ENCODE measurements at places on chromosomes 16 and 17. TPM values are rescaled to one million over a fixed set of nuclear protein-coding genes. Genes with fewer than 3 reads are reported as not detected.
A peak's percentile ranks its signal among the peaks of the same experiment; 100 is the strongest.

DNA sequence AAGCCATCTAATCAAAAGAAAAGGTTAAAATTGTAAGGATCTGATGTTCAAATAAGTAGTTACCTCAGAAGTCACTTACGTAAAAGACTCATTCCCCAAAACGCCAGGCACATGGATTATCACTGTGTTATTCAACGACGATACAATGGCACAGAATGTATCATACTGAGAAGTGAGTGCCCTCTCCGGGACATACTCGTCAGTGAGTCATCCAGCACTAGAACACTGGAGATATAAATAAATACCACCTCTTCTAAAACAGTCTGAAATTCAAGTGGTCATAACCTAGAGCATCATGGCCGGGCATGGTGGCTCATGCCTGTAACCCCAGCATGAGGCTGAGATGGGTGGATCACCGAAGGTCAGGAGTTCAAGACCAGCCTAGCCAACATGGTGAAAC lies 24.9 kb downstream of the USP31 start:
- no peak overlapping the region for H3K4me3 ChIP-seq
- no peak for DNase-seq
- H3K36me3 ChIP-seq: no peaks in the 10 kb centered on the region
- peak overlapping the region; percentile 79 for H3K27ac ChIP-seq
- H3K27me3 ChIP-seq: no peaks in the 10 kb centered on the region
- H3K4me1 ChIP-seq: peaks cover 94% of the 10 kb centered on the region

DNA sequence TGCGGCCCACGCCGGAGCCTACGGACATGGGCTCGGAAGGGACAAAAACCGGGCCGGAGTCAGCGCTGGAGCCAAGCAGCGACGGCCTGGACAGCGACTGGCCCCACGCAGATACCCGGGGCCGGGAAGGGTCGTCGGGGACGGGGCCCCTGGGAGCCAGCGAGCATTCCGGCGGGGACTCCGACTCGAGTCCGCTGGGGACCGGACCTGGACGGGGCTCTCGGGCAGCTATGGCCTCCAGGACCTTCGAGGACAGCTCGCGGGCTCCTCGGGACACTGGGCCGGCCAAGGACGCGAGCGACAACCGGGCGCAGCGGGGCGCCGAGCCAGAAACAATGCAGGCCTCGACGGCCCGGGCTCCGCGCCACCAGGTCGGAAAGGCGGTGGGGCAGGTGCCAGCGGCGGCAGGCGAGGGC lies 1.0 kb downstream of the MYO15B start:
- H3K27me3 ChIP-seq: no peaks in the 10 kb centered on the region
- peak overlapping the region; percentile 62 for H3K4me3 ChIP-seq
- peak overlapping the region; percentile 93 for H3K27ac ChIP-seq
- peaks cover 8% of the 10 kb centered on the region for H3K36me3 ChIP-seq
- no peak for DNase-seq

DNA sequence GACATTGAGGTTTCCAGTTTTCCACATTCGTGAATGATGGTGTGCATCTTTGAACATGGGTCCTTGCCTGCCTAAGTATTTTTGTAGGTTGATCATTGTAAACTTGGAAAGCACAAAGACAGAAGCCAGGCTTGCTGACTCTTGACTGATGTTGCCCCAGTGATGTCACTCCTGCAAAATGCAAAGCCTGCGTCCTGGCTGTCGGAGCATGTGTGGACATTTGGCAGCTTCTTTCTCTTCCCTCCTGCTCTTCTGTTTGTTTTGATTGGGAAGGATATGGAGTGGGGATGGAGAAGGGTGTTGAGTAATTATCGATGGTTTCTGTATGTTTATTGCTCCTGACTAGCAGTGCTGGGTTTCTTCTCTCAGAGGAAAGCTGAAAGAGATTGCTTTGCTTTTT lies 3.2 kb downstream of the NDE1 start:
- no peak overlapping the region for H3K4me3 ChIP-seq
- no peaks in the 10 kb centered on the region for H3K27me3 ChIP-seq
- peaks cover 63% of the 10 kb centered on the region for H3K4me1 ChIP-seq

DNA sequence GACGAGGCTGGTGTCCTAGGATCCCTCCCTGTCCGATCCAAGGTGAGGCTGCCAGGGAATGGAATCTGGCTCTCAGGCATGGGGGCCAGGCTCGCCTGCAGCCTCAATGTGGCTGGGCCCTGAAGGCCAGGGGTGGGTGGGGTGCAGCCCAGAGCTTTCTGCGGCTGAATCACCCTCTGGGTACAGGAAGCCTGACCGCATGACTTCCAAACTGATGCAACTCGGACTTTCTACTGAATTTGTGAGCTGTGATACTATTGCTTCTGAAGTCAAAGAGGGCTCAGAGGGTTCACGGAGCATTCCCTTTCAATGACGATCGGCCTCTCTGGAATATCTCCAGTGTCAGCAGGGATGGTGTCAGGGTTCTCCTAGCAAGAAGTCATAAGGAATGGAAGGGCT lies 123.7 kb downstream of the METRNL start:
- peaks cover 26% of the 10 kb centered on the region for H3K4me1 ChIP-seq
- no peak for DNase-seq
- no peak overlapping the region for H3K4me3 ChIP-seq
- H3K27ac ChIP-seq: peak overlapping the region; percentile 74

DNA sequence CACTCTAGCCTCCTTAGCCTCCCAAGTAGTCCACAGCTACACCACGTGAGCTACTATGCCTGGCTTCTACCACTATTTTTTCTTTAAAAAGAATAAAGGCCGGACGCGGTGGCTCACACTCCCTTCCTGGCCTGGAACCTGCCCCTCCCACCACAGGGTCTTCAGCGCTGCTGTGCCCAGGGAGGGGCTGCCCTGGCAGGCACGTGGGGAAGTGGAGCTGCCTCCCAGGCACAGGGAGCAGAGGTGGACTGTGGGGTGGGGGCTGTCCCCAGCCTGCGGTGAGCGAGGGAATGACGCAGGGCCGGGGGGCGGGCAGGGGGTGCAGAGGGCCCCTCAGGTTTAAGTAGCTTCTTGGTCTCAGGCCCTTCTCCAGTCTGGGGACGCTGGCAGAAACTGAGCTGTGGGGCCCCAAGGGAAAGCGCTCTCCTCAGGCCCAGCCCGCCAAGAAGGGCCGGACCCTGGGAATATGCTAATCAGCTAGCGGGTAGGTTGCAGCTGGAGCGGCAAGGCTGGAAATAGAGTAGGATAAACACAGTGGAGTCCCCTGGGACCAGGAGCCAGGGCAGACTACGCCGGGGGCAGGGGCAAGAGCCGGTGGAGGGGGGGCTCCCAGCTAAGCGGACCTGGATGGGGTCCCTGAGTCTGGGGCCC lies 46.8 kb downstream of the TIMM22 start:
- DNase-seq: no peak
- peaks cover 9% of the 10 kb centered on the region for H3K36me3 ChIP-seq
- H3K27ac ChIP-seq: peak overlapping the region; percentile 93
- H3K4me3 ChIP-seq: peak overlapping the region; percentile 32
- H3K4me1 ChIP-seq: peaks cover 84% of the 10 kb centered on the region

- DNase-seq: no peak
- peaks cover 36% of the 10 kb centered on the region for H3K4me1 ChIP-seq
- peaks cover 40% of the 10 kb centered on the region for H3K36me3 ChIP-seq
These were observed at the start of gene RHBDL1 for GRCh38 chr16:674968-675883. Gene RHBDL1, plus strand, starts transcription at chr16:675671. Its CDS starts 120 bp downstream, at chr16:675791.

DNA sequence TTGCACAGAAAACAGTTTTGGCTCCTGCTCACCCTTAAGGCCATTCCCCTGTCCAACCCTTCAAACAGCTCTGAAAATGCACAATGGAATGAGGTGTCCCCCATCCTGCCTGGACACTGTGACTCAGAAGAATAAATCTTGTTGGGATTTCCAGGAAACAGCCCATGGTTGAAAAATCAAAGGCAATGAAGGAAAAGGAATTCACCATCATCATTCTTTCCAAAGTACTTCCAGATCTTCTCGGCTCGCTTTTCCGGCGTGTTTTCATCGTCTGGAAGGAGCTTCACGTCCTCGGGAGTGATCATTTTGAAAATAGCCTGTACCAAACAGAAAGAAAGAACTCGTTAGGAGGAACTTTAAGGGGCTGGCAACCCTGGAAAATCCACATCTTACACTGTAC lies 4.3 kb downstream of the RCVRN start:
- H3K4me3 ChIP-seq: no peak overlapping the region
- no peaks in the 10 kb centered on the region for H3K27me3 ChIP-seq
- no peaks in the 10 kb centered on the region for H3K36me3 ChIP-seq
- no peak for DNase-seq
- peaks cover 17% of the 10 kb centered on the region for H3K4me1 ChIP-seq

Gene CLEC10A
- 3.0 TPM for total RNA-seq

Gene OR3A2
- total RNA-seq: not detected

Gene C17orf78
- not detected for total RNA-seq

Gene KRTAP2-3
- total RNA-seq: not detected

Gene CDH1
- 0.69 TPM for total RNA-seq

Gene CHAD
- not detected for total RNA-seq

Gene ERN2
- total RNA-seq: 0.11 TPM

Gene C1QTNF1
- 115 TPM for total RNA-seq
